A549 treated with Hydrocortisone at 1 μM for 4 hours (cell line): ENCODE measurements at places on chromosomes 5 and 9. TPM values are rescaled to one million over a fixed set of nuclear protein-coding genes. Genes with fewer than 3 reads are reported as not detected.

The TLE1 gene
- 78.6 to 88.2 TPM (median 82.9 TPM) in 5 replicates for total RNA-seq

The SCGB3A2 gene
- not detected in 5 replicates for total RNA-seq

The GLRA1 gene
- total RNA-seq = not detected in 5 replicates

The REEP2 gene
- total RNA-seq = 5.9 to 7.5 TPM (median 7.0 TPM) in 5 replicates

The DMRT3 gene
- total RNA-seq = not detected in 5 replicates

The TAS2R1 gene
- total RNA-seq = not detected in 5 replicates

The OTP gene
- 0.03 to 0.16 TPM (median 0.13 TPM) in 5 replicates for total RNA-seq

The WNT8A gene
- not detected in 5 replicates for total RNA-seq

The LCN6 gene
- not detected in 5 replicates for total RNA-seq

The TUSC1 gene
- 3.5 to 6.8 TPM (median 6.1 TPM) in 5 replicates for total RNA-seq

The MCC gene
- total RNA-seq = 0.14 to 0.43 TPM (median 0.22 TPM) in 5 replicates

The SPAG8 gene
- total RNA-seq = 0.27 to 0.49 TPM (median 0.35 TPM) in 5 replicates

The CD274 gene
- 1.0 to 2.1 TPM (median 1.3 TPM) in 5 replicates for total RNA-seq

The LSM11 gene
- total RNA-seq = 2.3 to 3.1 TPM (median 2.8 TPM) in 5 replicates

The SLC6A19 gene
- total RNA-seq = 0.33 to 0.40 TPM (median 0.37 TPM) in 5 replicates

The DRD1 gene
- total RNA-seq = 0.06 to 0.16 TPM (median 0.09 TPM) in 5 replicates

The GPRIN1 gene
- total RNA-seq = 7.3 to 9.6 TPM (median 9.1 TPM) in 5 replicates

The FGF1 gene
- total RNA-seq = 0.31 to 0.99 TPM (median 0.70 TPM) in 5 replicates
